Type B pancreatic cell (in vitro differentiated cells): ENCODE measurements at places on chromosomes 1 and 21.

- H3K4me1 ChIP-seq: no peaks in the 10 kb centered on the region
- no peak overlapping the region for H3K4me3 ChIP-seq
- no peaks in the 10 kb centered on the region for H3K36me3 ChIP-seq
- no peaks in the 10 kb centered on the region for H3K27me3 ChIP-seq
Measured at GRCh38 chr21:42755766-42756579, 102.6 kb downstream of the PDE9A start.

- H3K36me3 ChIP-seq: no peaks in the 10 kb centered on the region
- no peaks in the 10 kb centered on the region for H3K4me1 ChIP-seq
- H3K27me3 ChIP-seq: no peaks in the 10 kb centered on the region
- no peak overlapping the region for H3K27ac ChIP-seq
- no peak overlapping the region for H3K4me3 ChIP-seq
Measured at GRCh38 chr1:220321758-220322157, 49.5 kb upstream of the RAB3GAP2 start.

GRCh38 chr1:46152016-46152415, 19.6 kb upstream of the PIK3R3 start:
- H3K36me3 ChIP-seq: no peaks in the 10 kb centered on the region
- H3K4me1 ChIP-seq: no peaks in the 10 kb centered on the region
- H3K27ac ChIP-seq: no peak overlapping the region

DNA sequence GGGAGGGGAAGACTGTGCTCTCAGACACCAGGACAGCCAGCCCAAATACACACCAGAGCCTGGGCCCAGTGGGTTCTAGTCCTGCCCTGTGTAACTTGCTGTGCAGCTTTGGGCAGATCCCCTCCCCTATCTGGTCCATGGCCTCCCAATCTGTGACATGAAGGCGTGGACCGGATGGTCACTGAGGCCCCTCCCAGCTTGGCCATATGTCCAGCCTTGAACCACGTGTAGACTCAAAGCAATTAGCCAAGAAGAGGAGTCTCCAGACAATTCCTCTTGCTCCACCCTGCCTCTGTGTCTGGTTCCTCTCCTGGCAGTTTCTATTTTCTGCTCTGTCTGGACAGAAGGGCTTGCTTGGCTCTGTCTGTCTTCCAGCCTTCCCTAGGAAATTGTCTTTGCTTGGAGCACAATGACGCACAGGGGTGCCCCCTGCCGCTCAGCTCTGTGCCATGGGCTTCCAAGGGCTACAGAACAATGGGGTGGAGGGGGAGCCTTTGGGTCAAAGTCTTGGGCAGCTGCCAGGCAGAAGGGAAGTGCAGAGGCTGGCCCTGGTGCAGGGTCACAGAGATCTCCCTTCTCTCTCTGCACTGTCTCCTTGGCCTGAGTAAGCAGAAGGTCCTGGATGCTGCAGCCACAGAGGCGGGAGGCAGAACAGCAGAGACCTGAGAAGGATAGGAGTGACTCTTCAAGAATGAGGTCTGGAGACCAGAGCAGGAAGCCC, 66.1 kb downstream of the TENT5C start:
- H3K36me3 ChIP-seq: no peaks in the 10 kb centered on the region
- H3K27ac ChIP-seq: no peak overlapping the region
- peaks cover 5% of the 10 kb centered on the region for H3K4me1 ChIP-seq
- no peak overlapping the region for H3K4me3 ChIP-seq

- no peak overlapping the region for H3K4me3 ChIP-seq
- no peaks in the 10 kb centered on the region for H3K36me3 ChIP-seq
- H3K27ac ChIP-seq: no peak overlapping the region
- H3K27me3 ChIP-seq: no peaks in the 10 kb centered on the region
- H3K4me1 ChIP-seq: no peaks in the 10 kb centered on the region
Measured at GRCh38 chr1:159341736-159342135, 39.6 kb downstream of the FCER1A start.

- peaks cover 16% of the 10 kb centered on the region for H3K36me3 ChIP-seq
- no peak overlapping the region for H3K27ac ChIP-seq
Measured at GRCh38 chr1:11245248-11245647, 17.1 kb downstream of the MTOR start.

- no peaks in the 10 kb centered on the region for H3K4me1 ChIP-seq
- peak; percentile 67 for DNase-seq
- H3K4me3 ChIP-seq: peak overlapping the region; percentile 84
- no peaks in the 10 kb centered on the region for H3K36me3 ChIP-seq
Measured at GRCh38 chr1:212700892-212701819, 1.5 kb upstream of the BATF3 start.

- H3K4me1 ChIP-seq: peaks cover 5% of the 10 kb centered on the region
- H3K27ac ChIP-seq: no peak overlapping the region
- no peaks in the 10 kb centered on the region for H3K27me3 ChIP-seq
- DNase-seq: no peak
- no peaks in the 10 kb centered on the region for H3K36me3 ChIP-seq
Measured at GRCh38 chr1:194813096-194813495, 1626.7 kb upstream of the B3GALT2 start.

- H3K27ac ChIP-seq: peak overlapping the region; percentile 32
- H3K4me3 ChIP-seq: peak overlapping the region; percentile 77
- H3K4me1 ChIP-seq: peaks cover 18% of the 10 kb centered on the region
Measured at GRCh38 chr1:202968895-202969295, 1.8 kb upstream of the CYB5R1 start.

DNA sequence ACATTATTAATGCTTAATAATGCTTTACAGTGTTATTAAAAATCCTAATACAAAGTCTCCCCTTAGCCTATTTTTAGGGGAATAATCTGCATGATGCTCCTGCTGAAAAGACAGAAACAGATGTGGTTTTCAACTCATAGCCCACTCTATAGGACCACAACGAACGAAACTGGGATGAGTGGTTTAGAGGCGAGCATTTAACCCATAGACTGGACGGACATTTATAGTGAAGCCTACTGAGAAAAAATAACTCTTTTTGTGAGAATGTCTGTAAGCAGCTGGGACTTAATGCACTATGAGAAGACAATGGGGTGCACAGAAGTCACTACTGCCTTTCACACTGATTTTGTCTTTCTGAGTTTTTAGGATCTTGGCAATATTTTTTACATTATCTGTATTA, 1599.6 kb upstream of the B3GALT2 start:
- no peaks in the 10 kb centered on the region for H3K36me3 ChIP-seq
- H3K4me3 ChIP-seq: no peak overlapping the region
- DNase-seq: no peak
- no peaks in the 10 kb centered on the region for H3K4me1 ChIP-seq
- H3K27ac ChIP-seq: no peak overlapping the region

GRCh38 chr1:54940042-54940441, 40.4 kb upstream of the TMEM61 start:
- no peak overlapping the region for H3K27ac ChIP-seq
- peaks cover 44% of the 10 kb centered on the region for H3K4me1 ChIP-seq
- no peak overlapping the region for H3K4me3 ChIP-seq
- peaks cover 2% of the 10 kb centered on the region for H3K27me3 ChIP-seq

DNA sequence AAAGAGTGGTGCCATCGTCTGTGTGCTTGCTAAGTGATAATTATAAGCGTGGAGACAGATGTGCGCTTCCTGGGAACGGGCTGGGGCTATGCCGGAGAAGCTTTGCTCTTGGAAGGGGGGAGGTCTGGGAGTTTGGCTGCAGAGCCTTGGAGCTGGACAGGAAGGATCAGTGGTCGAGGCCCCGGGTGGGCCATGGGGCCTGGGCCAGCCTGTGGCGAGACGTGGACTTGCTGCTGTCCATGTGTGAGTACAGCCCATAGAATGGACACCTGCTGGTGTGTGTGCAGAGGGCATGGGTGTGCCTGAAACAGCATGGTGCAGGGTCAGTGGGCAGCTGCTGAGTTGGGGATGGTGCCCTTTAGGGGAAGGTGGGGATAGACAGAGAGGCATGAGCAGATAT, 121.3 kb downstream of the PCBP3 start:
- H3K27ac ChIP-seq: no peak overlapping the region
- DNase-seq: no peak
- no peak overlapping the region for H3K4me3 ChIP-seq
- no peaks in the 10 kb centered on the region for H3K36me3 ChIP-seq
- peaks cover 19% of the 10 kb centered on the region for H3K4me1 ChIP-seq

DNA sequence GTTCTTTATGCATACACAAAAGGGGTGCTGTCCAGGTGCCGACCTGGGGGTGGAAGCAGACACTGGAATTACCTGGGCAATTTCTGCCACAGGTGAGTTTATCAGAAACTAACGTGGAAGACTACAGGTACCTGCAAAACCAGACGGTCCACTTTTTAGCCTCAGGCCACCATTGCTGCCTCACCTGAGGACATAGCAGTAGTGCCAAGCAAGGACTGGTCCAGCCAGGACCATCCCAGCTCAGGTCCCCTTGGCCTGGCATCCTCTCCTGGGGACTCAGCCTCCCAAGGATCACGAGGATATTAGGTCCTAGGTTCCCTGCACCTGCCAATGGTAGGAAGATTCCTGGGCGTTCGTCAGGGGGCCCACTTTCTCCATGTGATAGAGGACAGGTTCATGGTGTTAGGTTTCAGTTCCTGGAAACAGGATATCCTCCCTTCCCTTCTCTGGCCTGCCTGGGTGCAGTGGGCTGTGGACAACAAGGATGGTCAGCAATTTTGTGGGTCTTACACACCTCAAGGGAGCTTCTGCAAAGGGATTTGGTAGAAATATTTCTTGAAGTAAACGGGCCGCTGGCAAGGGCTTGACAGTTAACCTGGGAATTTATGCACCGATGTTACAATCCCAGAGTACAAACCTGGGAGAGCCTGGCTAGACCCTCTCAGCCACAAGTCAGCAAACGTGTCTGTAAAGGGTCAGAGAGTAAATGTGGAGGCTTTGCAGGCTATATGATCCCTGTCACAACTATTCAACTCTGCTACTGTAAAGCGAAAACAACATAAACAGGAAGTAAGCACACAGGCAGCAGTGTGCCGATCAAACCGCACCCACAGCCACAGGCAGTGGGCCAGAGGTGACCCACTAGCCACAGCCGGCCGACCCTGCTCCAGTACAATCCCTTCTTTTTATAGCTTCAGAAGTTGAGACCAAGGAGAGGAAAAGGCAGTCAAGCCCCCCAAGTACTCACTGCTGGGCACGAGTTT, 71.4 kb upstream of the RAB4A start:
- H3K4me3 ChIP-seq: peak overlapping the region; percentile 60
- peak overlapping the region; percentile 94 for H3K27ac ChIP-seq
- H3K27me3 ChIP-seq: no peaks in the 10 kb centered on the region
- H3K4me1 ChIP-seq: peaks cover 38% of the 10 kb centered on the region

GRCh38 chr1:150971583-150972416, 2.8 kb downstream of the CERS2 start:
- H3K27me3 ChIP-seq: no peaks in the 10 kb centered on the region
- H3K27ac ChIP-seq: peak overlapping the region; percentile 80
- no peak for DNase-seq
- peaks cover 20% of the 10 kb centered on the region for H3K36me3 ChIP-seq
- peaks cover 38% of the 10 kb centered on the region for H3K4me1 ChIP-seq
